ENCODE measurements at places on chromosomes 1 and 21. TPM values are rescaled to one million over a fixed set of nuclear protein-coding genes. Genes with fewer than 3 reads are reported as not detected.
A peak's percentile ranks its signal among the peaks of the same experiment; 100 is the strongest.

DNA sequence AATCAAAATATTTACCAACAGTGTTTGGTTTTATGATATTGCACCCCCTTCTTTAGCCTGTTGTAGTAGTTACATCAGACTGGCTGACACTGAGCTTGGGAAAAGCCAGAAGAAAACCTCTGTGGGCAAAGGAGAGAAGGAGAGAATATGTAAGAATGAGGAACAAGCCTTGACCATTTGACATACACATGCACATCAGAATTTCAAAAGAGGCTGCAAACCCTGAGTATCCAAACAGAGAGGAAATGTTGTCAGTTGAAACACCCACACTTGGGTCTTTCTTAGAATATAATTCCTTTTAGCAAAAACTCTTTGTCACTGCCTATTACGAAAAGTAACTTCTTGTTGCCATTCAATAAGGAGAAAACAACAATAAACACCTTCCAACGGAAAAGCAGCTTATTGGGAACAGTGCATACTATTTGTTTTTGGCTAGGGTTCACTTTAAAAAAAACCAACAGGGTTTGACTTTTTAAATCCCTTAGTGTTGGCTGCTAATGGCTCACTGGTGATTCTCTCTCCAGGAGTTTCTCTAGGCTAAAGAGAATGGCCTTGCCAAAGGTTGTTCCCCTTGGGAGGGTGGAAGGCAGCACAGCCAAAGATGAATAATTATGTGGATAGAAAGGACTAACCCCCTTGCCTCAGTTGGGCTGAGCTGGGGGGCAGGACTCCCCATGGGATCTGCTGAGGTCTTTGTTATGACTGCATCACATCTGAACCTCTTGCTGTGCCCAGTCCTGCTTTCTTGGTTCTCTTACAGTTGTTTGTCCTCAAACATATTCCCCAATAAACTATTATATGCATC, 48.9 kb downstream of the GORAB start:
- no peak for DNase-seq

- no peak for DNase-seq
These were observed 34.2 kb downstream of the CHD5 start for GRCh38 chr1:6145864-6146410.

DNA sequence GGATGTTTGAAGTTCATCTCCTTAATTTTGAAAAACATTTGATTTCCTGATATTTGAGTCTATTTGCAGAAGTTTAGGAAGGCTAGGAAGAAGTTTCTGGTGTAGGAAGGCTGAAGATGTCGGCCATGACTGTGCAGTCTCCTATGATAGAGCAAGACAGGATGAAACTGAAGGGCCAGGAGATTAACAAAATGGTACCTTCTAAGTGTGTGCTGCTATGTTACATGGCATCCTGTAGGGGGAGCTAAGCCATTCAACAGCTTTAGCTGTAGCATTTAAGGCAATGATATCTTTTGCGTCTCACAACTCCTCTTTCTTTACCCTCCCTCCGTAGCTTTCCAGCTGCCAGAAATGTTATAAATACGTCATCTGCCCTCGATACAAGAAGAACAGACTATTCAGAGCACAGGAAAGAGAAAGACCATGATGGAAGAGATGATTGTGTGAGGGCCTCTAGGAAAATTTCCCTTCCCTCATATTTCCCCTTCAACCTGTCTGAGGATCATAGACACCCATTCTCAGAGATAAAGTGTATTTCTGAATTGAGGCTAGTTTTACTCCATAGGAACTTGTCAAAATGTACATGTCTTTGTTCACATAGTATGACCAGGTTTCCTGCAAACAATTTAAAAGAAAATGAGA, 61.1 kb downstream of the XCL1 start:
- DNase-seq: peak; percentile 10

GRCh38 chr21:45161038-45161945, 86.9 kb downstream of the ADARB1 start:
- DNase-seq: no peak

GRCh38 chr1:151367658-151368392, 4.7 kb downstream of the SELENBP1 start:
- no peak for DNase-seq

DNA sequence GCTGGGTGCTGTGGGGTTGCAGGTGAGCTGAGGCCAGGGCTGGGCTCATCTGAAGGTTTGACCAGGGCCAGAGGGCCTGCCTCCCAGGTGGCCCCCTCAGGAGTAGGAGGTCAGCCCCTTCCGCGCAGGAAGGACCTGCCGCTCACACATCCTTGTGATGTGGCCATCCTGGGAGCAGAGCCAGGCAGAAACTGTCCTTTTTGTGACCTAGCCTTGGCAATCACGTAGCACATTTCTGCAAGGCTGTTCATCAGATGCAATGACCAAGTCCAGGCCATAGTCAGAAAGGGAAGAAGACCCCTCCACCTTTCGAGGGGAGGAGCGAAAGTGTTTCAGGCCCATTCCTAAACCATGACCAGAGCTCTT, 55.5 kb upstream of the TRAPPC10 start:
- no peak for DNase-seq

DNA sequence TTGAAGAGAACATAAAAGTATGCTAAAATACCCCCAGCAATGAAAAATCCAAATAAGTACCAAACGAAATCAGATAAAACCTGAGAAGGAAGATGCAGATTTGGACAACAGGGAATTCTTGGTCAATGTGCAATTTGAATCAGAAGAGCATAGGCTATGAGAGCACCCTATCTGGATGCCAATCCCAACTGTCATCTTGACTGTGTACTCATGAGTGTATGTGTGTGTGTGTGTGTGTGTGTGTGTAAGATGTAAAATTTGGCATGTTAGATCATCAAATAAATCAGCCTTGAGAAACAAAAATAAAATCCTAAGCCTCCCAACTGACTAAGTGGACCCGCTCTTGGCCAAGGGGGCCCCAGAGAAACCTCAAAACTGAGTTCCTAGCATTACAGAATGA, 18.0 kb upstream of the SPRR2G start:
- no peak for DNase-seq

GRCh38 chr1:60146884-60147283, 73.3 kb upstream of the C1orf87 start:
- no peak for DNase-seq

GRCh38 chr1:78619032-78619431, 1.2 kb upstream of the IFI44L start:
- no peak for DNase-seq

DNA sequence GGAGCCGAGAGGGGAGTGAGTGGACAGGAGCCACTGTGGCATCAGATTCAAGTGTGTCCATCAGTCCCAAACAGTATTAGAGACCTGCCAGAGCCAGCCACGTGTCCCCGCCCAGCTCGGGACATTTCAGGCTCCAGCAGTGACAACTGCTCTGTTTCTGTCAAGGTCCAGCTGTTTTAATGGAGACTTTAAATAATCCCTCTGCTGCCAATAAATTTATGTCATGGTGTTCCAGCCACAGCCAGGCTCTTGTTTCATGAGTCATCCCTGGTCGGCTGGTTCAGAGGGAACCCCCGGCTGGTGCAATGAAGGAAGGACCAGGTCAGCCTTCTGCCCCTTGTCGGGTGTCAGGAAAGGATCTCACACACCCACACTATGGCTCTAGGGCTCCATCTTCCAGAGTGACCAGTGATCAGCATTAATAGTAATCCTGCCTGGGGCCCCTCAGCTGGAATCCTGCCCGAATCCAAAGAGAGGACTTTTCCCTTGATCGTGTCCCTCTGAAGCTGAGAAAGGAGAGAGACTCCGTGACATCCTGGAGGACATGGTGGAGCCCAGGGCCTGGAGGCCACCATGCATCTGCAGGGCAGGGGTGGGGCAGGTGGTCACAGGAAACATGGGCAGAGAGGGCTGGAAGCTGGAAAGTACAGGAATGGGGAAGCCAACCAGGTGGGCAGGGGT, 197.3 kb downstream of the MATN1 start:
- DNase-seq: no peak

GRCh38 chr1:108668777-108669176, 7.9 kb upstream of the HENMT1 start:
- no peak for DNase-seq

DNA sequence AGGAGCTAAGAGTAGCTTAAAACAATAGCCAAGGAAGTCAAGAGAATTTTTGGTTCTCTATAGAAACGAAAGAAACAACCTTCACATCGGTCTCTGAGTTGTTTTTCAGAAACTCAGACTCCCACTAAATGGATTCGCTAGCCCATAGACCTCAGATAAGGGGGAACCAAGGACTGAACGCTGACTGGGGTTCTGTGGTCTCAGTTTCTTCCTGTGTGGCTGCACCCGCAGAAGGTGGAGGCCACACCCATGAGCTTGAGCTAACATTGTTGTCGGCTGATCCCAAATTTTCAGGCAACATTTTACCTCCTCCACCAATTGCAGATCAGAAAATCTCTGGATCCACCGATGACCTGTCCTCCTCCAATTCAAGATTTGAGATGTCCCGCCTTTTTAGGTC, 456.1 kb downstream of the AJAP1 start:
- DNase-seq: no peak

DNA sequence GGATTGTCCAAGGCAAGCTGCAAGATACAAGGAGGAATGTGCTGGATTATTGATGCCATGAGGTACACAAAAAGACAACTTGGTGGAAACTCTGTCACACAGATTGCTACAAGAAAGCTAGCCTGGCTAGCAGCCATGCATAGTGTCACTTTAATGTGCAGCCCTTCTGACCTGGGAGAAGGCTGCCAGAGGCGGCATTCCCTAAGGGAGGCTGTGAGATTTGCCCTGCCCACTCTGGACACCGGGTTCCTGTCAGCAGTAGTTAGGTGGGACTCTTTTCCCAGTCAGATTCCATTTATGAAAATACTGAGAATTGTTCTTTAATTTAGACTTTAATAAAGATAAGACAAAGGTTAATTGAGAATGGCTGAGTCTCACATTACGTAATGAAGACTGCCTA, 47.8 kb upstream of the SYT6 start:
- DNase-seq: no peak

DNA sequence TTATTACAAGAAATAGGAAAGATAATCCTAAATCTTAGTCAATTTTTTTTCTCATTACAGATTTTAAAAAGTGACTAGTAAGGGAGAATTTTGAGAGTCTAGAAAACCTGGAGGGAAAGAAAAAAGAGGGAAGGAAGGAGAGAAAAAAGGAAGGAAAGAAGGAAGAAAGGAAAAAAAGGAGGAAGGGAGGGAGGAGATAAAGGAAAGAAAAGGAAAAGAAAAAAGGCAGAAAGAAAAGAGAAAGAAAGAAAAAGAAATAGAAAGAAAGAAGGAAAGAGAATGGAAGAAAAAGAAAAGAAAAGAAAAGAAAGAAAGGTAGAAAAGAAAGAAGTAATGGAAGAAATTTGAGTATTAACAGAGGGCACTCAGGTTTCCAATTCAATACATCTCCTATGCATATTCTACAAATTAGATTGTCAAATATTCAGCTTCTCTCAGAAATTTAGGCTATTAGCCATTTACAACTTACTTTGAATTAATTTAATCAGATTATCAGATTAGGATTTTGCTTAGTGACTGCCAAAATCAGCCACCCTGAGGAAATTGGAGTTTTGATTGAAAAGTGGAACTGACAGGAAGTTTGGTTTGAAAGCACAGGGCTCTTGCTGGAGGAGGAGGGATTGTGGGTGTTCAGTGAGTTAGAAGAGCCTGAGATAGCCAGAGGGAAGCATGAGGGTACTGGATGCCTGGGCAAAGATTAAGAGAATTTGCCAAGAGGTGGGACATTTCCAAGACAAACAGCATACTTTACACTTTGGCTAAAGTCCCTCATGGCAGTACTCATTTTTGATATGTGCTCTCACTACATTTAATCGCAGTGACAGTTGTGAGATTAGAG, 677.8 kb downstream of the USP25 start:
- no peak for DNase-seq

DNA sequence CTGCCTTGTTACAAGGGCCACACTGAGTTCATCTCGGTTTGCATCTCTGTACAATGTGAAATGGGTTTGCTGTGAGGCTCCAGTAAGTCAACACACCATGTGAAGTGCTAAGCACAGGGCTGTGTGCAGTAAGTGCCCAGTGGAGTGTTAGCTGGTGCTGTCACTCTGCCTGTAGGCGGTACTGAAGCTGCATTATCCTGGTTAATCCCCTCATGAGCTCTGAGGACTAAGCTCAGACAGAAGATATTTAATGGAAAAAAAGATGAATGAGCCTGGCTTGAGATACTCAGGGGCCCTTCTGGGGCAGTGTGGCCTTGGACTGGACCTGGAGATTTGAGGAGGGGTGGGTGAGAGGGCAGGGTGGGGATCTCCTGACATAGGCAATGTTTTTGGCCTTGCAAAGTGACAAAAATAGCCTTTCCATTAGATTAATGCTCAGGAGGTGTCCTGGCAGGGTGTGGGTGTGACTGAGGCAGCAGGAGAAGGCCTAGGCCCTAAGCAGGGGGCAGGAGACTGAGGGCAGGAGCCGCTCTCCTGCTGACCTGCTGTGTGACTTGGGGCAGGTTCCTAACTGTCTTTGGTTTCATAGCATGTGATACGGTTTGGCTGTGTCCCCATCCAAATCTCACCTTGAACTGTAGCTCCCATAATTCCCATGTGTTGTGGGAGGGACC, 570.5 kb downstream of the PTPRU start:
- no peak for DNase-seq

GRCh38 chr1:2614145-2614544, 18.7 kb downstream of the MMEL1 start:
- no peak for DNase-seq

Gene CCDC185
- not detected for total RNA-seq

Gene ASTN1
- total RNA-seq: not detected

Gene LEFTY2
- total RNA-seq: not detected

Gene CBS
- total RNA-seq: 113 TPM

Gene OR6F1
- not detected for total RNA-seq

Gene LCE3C
- total RNA-seq: not detected

Gene LINGO4
- total RNA-seq: not detected

Gene KLF17
- not detected for total RNA-seq

Data from activated naive CD4-positive, alpha-beta T cell treated with anti-CD3 and anti-CD28 coated beads for 36 hours (primary cell).